ENCODE measurements at places on chromosomes 12 and 14.

DNA sequence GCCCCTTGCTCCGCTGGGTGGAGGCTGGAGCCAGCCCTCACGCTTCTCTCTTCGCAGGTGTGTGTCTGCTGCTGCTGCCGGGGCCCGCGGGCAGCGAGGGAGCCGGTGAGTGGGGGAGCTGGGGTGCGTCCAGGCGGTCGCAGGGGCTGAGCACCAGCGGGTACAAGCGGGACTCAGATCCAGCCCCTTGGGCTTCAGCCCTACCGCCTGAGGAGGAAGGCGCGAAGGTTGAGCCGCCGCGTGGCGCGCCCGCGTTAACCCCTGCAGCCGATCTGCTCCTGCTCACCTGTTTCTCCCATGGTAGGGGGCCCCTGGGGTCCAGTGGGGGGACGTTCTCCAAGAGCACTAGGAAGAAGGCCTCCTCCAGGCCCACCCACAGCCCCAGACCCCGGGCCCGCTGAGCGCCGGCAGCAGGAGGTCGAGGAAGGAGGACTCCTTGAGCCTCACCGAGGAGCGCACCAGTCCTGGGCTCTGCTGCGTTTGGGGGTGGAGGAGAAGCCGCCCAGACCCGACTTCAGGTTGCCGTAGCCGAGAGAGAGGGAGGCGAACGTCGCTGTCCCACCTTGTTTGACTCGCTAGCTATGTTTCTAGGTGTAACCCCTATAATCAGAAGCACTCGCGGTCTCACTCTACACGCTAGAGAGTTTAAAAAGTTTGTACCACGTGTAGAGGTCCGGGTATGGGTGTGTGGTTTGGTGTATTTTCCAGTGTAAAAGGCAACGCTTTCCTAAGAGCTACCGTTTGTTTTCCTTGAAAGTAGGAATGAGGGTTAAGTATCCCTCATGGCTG, 834 bp downstream of the COCH start:
- no peak for DNase-seq

GRCh38 chr12:11621797-11622423, 27.6 kb upstream of the ETV6 start:
- DNase-seq: peak; percentile 45

DNA sequence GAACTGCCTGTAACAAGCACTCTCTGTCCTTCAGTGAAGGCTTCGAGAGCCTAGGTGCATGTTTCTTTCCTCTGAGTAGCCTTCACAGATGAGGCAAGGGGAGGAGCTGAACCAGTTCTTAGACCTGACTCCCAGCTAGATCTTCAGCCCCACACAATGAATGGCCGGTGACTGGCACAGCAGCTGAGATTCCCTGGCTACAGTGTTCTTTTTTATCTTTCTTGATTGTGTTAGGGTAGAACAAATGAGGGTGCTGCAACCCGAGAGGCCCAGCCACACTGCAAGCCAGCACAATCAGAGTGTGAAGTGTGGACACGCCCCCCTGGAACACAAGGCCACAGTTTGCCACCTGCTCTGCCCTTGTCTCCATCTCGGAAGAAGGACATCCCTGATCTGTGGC, 19.1 kb upstream of the COL2A1 start:
- DNase-seq: no peak

GRCh38 chr14:93821051-93821450, 32.8 kb upstream of the PRIMA1 start:
- no peak for DNase-seq

DNA sequence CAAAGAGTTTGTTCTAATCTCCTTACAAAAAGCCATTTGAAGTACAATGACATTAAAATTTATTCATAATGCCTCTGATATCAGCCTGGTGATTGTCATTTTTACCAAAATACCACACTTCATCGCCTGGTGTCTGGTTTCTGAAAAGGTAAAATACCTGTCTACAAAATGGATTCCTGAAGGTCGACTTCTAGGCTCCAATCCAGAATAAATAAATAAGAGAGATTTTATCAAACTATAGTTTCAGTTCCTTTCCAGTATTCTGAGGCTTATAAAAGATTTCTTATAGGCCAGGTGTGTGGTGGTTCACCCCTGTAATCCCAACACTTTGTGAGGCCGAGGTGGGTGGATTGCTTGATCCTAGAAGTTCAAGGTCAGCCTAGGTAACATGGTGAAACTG, 340.7 kb downstream of the SLC16A7 start:
- DNase-seq: no peak

GRCh38 chr14:100156776-100157175, 2.7 kb downstream of the DEGS2 start:
- no peak for DNase-seq

DNA sequence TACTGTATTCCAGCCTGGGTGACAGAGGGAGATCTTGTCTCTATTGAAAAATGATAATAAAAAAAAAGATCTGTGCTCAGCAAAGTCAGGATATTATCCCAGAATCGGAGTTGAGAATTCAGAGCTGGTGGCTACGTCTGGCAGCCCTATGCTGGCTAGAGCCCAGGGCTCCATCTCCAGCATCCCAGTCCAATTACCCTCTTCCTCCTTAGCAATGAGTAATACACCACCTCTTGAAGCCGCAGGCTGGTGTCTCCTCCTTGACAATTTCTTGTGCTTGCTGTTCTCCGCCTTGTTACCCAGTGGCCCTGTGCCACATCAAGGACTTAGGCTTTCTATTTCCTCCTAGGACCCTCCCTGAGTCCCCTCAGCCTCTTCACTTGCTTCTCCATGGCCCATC, 38.4 kb upstream of the DDX11 start:
- DNase-seq: no peak

- DNase-seq: peak; percentile 47
These were observed 1.0 kb downstream of the CD9 start for GRCh38 chr12:6201213-6201608.

DNA sequence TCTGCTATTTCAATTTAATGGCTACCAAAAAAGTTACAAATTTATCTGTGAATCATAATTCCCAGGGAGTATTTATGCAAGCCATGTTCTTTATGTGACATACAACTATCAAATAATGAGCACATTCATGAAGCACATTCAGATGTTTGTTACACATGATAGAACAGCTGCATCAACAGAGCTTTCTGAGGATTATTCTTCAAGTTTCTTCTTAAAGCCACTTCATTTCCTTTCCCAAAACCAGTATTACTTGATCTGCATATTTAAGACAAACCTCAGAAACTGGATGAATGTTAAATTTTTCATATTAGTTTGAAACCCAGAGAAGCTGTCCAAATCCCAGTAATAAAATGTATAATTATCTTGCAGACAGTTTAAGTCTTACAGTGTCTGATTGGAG, 73.6 kb upstream of the SOX5 start:
- DNase-seq: no peak

GRCh38 chr12:53328043-53328435, 6.6 kb upstream of the AAAS start:
- DNase-seq: no peak

DNA sequence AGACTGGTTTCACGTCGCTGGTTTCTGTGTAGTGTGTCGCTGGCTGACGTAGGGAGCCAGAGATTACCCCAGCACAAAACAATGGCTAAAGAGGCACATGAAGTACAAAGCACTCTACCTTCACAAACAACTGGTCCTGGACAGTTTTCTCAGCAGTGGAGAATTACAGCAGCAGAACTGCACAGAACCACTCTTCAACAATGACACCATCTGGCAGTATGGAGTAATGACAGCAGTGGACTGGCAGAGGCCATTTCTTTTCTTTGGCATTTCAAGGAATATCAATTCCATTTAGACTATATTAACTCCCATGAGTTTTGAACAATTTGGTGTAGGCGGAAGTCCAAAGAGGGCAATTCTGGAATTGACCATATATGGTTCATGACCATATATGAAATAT, 1074.1 kb downstream of the AACS start:
- no peak for DNase-seq

GRCh38 chr14:52998376-52999015, 47.6 kb upstream of the FERMT2 start:
- no peak for DNase-seq

- DNase-seq: no peak
These were observed 1.1 kb downstream of the LIN52 start for GRCh38 chr14:74085828-74086227.

DNA sequence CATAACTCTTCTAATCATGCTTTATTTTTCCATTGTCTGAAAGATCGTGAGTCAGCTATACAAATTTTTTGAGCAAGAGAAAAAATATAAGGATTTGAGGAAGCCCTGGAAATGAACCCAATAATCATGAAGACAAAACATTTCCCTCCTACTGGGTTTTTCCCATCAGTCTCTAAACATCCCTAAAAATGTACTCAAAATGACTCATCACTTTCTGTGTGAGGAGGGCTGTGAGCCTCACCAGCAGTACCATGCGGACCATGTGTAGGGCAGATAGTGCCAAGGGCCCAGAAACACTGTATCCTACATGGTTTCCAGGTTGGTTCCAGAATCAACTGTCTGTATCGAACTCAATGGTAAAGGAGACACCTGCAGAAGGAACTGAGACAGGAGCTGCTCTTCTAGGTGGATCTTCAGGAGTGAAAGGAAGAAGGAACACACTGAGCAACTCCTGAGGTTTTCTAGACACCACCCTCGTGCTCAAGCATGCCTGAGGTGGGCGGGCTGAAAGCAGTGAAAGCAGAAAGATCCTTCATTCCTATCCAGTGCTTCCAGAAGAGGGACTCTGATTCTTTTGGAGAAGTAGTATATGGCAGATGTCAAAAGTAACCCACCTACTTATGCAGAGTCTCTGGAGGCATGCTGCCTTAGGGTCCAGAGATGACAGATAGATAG, 48.6 kb upstream of the RHOJ start:
- DNase-seq: no peak

DNA sequence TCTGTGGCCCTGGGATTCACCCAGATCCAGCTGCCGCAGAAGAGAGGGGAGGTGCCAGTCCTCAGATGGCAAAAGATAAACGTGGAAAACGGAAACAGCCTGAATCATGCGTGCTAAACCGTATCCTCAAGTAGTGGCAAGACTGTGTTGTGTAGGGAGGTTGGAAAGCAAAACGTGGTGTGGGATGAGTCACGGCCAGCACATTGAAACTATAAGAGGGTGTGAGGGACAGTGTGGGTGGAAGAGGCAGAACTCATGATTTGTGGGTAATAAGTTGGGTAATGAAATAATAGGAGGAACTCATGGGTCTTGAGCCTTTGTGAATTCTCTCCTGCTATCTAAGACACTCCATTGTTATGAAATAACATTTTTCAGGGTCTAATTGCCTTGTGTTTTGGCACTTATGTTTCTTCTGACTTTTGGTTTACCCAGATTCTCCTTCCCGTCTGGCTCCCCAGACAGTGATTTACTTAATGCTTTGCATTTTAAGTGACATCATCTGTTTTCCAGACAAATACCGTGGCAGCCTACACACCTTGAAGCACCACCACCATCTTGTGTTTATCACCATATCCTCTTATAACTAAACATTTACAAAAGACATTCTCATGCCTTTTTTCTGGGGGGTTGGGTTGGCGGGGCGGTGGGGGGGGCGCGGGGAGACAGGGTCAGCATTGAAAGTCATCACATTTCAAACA, 62.3 kb upstream of the PTCSC3 start:
- peak; percentile 34 for DNase-seq

DNA sequence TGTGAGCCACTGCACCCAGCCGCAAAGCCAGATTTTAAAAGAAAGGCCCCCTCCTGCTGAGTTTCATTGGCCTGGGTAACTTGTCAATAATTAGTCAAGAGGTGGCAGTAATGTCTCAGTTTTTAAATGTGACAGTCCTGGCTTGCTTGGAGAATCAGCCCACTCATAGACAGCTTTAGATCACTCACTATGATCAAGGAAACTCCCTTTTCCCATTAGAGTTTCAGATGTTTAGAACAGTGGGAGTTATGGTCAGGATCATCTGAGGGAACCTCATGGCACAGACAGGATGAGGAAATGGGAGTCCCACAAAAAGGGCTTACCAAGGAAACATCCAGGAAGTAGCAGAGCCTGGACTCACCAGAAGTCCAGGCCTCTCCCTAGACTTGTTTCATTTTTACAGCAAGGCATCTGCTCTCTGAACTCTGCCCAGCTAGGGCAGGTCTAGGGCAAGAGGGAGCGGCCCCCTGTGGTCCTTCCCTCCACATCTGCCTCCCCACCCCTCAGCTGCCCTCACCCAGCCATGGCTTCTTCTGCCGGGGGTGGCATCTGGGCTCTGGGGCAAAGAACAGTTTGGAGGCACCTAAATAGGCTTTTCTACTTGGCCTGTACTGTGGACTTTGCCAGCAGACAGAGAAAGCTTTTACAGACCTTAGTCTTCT, 11.2 kb downstream of the BCL2L14 start:
- peak; percentile 78 for DNase-seq

DNA sequence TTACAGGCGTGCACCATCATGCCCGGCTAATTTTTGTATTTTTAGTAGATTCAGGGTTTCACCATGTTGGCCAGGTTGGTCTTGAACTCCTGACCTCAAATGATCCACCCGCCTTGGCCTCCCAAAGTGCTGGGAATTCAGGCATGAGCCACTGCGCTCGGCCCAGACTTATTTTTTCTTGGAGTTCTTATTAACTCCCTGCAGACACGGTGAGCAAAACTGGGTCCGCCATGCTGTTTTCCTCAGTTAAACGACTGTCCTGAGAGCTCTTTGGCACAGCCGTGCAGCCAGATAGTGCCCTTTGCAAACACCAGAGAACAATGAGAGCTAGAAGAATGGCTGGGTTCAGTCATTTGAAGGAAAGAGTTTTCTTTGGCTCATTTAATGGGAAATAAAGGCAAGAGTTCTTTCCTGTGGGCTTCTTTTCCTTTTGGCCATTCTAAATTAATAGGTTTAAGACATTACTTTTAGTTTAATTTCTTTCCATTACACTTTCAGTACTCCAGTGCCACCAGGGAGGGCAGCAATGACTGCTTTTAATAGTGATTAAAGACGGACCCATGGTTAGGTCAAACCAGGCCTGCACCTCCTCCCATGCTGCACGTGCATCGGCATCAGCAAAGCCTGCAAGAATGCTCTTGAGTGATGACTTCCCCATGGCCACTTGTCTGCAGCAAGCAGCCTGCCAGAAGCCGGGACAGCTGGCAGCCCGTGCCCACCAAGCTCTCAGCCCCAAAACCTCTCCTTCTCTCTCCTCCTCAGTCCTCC, 60.7 kb downstream of the VCPKMT start:
- no peak for DNase-seq

DNA sequence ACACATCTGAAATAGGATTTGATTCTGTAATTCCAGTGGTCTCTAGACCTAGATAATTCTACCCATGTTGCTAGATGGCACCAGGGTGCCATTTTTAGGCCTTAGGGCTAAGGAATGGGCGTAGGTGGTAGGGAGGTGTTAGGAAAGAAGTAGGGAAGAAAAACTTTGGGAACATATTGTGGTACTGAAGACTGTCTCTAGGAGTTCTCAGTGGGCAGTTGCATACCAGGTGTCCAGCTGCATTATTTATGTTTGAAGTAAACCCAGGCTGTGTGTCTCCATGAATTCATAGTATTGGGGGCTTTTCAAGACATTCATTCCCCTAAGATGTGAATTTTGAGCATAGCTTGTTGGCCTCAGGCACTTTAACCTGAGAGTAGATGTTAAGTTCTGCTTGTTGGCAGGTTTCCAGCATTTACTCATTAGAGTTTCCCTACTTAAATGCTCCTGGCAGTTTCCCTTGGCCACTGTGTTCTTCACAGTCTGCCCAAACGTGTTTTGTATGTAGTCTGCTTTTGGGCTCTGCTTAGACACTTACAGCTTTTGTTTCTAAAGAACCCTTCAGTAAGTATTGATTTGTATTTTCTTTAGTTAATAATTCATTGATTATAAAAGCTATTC, 31.5 kb upstream of the CCT2 start:
- peak; percentile 59 for DNase-seq

Measured in Ammon's horn (tissue), 1 donor.